Dorsolateral prefrontal cortex (tissue), 122 donors: ENCODE measurements at places on chromosomes 13 and 19.

GRCh38 chr19:4429256-4429655 is 26.8 kb downstream of the CHAF1A start:
- DNase-seq, result no peak

GRCh38 chr19:1019980-1020867 is 699 bp downstream of the TMEM259 start:
- peak; percentile 60 for DNase-seq

GRCh38 chr13:31433746-31434145 is 234.0 kb downstream of the B3GLCT start:
- DNase-seq, result no peak

GRCh38 chr19:23855676-23856075 is 59.0 kb upstream of the ZNF726 start:
- no peak for DNase-seq

GRCh38 chr13:80040196-80040980 is 300.5 kb downstream of the SPRY2 start:
- DNase-seq, result no peak

DNA sequence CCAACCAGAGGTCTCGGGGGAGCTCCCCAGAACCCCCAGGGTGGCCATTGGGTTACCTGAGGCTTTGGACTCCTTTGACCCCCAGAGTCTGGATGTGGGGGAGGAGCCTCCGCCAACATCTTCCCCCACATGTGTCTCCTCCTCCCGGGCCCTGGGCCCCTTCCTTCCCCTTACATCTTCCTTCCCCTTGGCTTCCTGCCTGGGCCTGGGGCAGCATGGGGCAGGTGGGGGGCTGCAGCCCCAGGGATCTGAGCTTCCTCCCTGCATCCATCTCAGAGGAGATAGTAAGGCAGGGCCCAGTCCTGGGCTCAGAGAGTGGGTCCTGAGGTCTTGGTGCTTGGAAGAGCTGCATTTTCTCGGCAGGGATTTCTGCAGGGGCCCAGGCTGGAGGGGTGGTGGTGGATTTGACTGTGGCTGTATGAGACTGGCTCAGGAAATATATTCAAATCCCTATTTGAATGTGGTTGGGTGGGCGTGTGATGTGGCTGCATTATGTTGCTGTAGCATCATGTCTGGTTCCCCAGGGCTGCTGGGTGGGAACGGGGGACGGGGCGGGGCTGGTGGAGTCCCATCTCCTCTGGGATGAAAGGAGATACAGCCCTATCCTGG is 919 bp downstream of the VAV1 start:
- no peak for DNase-seq

GRCh38 chr13:110124201-110124940 is 182.6 kb downstream of the COL4A1 start:
- no peak for DNase-seq

- DNase-seq, result no peak
Measured at GRCh38 chr19:35718345-35719041, 690 bp downstream of the KMT2B start.

DNA sequence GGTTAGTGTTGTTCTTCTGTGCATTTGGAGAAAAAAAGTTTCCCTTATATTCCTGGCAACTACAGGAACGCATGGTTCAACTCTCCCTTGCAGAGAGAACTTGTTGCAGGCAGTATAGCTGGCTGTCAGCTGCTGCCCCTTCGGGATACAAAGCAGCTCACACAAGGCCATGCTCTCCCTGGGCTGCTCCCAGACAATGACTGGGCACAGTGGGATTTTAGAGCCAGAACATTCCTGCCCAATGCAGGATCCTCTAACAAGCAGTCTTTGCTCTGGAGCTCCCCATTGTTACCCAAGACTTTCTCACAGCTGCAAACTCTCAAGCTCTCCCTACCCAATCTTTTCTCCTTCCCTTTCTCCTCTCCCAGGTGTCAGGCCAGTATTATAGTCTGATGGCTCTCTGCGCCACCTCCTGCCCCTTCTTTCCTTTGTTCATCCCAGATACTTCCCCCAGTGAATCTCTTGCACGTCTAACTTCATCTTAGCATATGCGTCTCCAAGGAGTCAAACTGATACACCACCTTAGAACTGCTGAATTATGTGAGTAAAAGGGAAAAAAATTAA is 27.5 kb upstream of the SERPINE3 start:
- DNase-seq, result peak; percentile 39

- no peak for DNase-seq
Measured at GRCh38 chr13:106630650-106631049, 62.7 kb upstream of the ARGLU1 start.

- DNase-seq, result no peak
Measured at GRCh38 chr13:41577436-41577835, 120.1 kb downstream of the RGCC start.

GRCh38 chr13:103325672-103326071 is 259.5 kb upstream of the SLC10A2 start:
- no peak for DNase-seq

DNA sequence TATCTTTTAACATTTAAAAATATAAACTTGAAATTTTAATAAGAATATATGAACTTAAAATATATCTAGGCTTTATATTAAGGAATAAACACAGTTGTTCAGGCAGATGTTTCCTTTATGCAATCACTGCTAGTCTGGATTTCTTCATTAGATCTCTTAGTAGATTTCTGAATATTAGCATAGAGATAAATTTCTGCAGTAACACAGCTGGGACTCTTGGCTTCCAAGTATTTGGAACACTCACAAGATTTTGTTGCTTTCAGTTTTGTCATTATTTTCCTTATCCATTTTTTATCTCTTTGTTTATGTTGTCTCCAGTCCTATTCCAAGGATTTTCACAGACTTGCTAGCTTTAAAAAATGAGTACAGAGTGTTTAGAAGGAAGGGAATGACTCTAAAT is 857.1 kb downstream of the GPC5 start:
- no peak for DNase-seq

GRCh38 chr13:66859078-66859477 is 371.1 kb downstream of the PCDH9 start:
- no peak for DNase-seq

DNA sequence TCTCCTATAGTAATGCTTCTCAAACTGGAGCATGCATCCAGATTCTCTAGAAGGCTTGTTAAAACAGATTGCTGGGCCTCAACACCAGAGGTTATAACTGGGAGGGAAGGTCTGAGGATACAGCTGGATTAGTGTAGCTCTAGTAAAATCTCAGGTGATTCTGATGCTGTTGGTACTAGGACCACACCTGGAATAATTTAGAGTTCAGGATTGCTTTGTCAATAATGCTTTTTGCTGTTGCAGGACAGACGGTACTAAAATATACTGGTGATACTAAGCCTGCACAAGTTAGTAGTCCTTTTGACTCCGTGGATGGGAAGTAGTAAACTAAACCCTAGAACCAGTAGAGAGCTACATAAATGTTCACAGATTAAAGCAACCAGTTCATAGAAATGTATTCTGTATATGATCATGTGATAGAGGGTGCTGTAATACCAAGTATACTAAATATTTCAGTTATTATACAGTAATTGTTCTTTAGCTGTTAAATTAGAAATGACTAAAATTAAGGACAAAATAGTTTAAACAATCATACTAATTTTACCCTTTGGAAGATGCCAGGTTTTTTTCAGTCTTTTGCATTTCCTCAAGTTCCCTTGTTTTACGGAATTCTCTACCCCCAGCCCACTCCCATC is 258.2 kb upstream of the STARD13 start:
- no peak for DNase-seq

DNA sequence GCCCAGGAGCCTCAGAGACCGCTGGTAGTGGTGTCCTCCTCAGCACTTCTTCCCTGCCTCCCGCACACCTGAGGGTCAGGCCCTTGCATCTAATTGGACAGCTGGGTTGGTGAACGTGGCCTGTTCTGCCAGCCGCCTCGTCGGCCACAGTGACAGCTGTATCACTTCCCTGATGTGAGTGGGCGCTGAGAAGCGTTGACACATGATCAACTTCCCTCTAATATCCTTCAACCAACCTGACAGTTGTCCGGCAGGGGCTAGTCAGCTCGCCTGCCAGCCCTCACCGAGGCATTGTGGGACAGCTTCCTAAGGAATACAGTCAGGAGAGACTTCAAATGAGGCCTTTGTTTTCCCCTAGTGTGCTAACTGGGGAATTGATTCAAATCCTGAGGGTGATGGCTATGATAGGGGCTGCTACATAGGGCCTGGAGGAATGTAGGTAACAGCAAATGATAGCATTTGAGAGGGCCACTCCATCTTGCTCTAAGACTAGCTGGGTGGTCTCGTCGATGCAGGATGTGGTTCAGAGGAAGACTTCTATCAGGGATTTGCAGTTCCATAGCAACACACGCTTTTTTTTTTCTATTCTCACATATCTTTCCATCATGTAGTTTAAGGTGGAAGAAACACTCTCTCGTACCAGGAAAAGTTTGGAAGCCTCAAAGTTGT is 230.8 kb downstream of the TSHZ3 start:
- DNase-seq, result no peak

DNA sequence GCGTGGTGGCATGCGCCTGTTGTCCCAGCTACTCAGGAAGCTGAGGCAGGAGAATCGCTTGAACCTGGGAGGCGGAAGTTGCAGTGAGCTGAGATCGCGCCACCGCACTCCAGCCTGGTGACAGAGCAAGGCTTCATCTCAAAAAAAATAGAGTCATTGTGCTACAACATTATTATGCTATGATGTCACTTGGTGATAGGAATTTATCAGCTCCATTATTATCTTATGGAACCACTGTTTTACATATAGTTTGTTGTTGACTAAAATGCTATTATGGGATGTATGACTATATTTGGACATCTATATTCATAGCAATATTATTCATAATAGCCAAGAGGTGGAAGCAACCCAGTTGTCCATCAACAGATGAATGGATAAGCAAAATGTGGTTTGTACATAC is 26.4 kb upstream of the SLC7A1 start:
- no peak for DNase-seq

DNA sequence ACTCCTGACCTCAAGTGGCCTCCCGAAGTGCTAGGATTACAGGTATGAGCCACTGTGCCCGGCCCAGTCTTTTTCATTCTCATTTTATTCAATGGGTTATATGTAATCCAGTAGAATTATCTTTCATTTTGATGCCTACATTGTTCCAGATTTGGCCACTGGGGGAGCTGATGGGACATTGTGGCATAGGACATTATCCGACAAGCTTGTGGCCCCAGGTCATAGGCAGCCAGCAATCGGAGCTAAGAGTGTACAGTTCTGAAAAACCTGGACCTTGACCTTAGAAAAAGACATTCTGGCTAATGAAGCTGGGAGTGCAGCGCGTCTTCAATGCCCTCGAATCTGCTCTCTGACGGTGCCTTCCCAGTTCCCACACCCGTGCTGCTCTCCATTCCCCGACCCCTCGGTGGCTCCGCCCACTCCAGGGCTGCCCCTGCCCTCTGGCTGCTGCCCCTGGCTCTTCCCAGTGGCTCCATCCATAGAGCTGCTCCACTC is 108.7 kb downstream of the TEX29 start:
- DNase-seq, result no peak

DNA sequence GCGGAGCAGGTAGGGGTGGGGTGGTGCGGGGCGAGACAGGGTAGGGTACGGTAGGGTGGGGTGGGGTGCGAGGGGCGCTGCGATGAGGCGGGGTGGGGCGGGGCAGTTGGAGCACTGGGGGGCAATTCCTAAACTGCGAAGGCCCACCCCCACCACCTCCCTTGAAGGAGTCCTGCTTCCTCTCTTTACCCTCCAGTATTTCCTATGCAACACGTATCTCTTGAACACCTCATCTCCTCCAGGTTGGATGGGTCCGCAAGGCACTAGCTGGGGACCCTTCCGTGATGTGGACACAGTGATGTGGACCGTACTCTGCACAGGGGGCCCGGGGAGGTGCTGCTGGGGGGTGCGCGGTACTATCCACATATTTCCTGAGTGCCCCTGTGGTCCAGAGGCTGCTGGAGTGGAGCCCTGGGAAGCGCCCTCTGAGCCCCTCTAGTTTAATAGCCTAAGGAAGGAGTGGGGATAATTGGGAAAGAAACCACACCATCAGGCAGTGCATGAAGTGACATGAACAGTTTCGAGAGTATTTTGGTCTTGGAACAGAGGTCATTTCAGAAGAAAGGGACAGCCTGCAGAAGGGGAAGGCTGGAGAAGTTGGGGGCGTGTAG is 1.1 kb downstream of the IL17D start:
- DNase-seq, result no peak

- no peak for DNase-seq
Measured at GRCh38 chr13:80962173-80962572, 621.2 kb upstream of the SPRY2 start.

DNA sequence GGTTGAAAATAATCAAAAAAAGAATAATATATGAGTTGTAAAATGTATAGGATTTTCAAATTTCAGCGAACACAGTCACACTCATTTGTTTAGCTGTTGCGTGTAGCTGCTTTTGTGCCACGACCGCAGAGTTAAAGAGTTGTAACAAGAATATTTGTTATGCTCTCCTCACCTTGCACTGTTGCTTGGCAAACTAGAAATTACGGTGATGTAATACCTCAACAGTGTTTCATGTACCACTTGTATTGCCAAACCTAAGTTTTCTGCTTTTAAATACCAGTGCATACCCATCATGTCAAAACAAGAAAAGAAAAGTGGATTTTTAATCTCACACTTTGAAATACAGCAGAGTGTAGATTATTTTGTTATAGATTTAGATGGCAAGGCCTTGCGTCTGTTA is 201.1 kb downstream of the NBEA start:
- DNase-seq, result no peak

GRCh38 chr19:33171222-33171795 is 22.8 kb upstream of the LRP3 start:
- no peak for DNase-seq

- DNase-seq, result no peak
Measured at GRCh38 chr13:88042489-88042888, 371.3 kb downstream of the SLITRK5 start.

DNA sequence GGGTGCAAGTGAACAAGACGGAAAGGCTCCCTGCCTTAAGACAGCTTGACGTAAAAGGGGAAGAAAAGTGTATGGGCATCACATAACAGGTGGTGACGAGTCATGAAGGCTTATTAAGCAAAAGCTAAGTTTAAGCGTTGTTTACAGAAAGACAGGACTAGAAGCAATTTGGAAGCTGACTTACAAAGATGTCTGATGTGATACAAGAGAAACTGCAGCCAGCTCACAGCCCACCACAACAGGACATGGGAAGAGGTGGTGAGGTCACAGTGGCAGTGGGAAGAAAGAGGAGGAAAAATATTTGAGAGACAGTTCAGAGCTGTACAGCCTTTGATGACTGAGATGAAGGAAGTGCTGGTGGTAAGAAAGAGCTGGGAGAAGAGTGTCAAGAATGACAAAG is 181.6 kb downstream of the KLF12 start:
- no peak for DNase-seq

- no peak for DNase-seq
Measured at GRCh38 chr13:45626731-45627374, 11.3 kb upstream of the ERICH6B start.
